ENCODE measurements at places on chromosomes 2 and 18.

- no peak for DNase-seq
These were observed 106.3 kb upstream of the SULT1C3 start for GRCh38 chr2:108133457-108133856.

- no peak for DNase-seq
These were observed 259.7 kb downstream of the ETAA1 start for GRCh38 chr2:67656875-67657274.

GRCh38 chr2:100936070-100936741, 65.9 kb upstream of the RPL31 start:
- no peak for DNase-seq

DNA sequence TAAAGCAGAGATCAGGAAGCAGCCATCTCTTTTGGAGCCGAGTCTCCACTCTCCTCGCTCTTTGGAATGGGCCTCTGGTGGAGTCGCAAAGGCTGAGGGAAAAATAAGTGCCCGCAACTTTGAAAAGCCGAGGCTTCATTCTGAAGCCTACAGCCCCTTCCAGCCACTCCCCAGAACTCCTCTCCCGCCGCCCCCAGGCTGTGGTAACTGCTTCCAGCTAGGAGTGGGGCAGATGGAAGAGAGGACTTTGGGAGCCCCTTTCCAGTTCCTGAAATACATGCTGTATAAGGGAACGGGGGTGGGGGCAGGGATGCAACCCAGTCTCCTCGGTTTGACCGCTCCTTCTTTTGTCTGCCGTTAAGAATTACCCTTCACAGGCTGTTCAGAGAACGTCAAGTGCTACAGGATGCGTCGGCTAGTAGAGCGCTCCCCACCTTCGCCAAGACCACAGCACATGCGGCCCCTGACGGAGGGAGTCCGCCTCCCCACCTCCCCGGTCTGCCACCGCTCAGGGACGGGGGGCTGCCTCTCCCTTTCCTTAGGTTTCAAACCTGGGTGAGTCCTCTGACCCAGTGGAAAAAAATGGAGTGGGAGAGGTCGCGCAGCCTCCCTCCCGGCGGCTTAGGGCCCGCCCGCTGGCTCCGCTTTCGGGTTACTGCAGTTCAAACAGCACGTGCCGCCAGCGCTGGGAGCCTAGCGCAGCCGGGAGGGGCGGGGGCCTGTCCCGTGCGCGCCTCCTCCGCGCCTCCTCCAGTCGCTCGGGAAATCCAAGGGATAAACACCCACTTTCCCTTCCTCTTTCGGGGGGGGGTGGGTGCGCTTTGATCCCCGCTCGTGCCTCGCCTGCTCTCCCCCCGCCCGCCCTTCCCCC, 4.9 kb downstream of the CYP26B1 start:
- DNase-seq: no peak

GRCh38 chr2:149329489-149330126, 779 bp upstream of the LYPD6 start:
- peak; percentile 1 for DNase-seq

DNA sequence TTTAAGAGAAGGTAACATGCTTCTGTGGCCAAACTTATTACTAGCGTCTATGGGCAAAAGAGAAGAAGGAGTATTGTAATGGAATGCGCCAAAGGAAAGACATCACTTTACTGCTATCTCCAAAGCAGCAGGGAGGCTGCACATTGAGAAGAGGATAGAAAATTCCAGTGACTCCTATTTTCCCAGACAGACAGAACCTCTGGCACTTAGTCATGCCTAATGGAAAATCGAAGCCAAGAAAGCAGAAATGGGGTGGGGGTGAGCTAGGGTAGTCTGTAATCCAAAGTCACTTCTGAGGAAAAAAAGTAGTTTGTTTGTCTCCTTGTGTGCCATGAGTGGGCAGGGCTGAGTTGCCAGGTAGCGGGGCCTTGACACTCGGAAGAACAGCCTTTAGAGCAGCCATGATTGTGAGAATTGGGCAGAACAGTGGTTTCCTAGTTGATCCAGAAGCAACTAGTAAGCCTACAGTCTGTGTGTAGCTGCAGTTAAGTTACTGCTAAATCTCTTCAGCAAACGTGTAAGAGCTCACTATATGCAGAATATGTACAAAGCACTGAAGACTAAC, 79.4 kb upstream of the FOSL2 start:
- DNase-seq: no peak

DNA sequence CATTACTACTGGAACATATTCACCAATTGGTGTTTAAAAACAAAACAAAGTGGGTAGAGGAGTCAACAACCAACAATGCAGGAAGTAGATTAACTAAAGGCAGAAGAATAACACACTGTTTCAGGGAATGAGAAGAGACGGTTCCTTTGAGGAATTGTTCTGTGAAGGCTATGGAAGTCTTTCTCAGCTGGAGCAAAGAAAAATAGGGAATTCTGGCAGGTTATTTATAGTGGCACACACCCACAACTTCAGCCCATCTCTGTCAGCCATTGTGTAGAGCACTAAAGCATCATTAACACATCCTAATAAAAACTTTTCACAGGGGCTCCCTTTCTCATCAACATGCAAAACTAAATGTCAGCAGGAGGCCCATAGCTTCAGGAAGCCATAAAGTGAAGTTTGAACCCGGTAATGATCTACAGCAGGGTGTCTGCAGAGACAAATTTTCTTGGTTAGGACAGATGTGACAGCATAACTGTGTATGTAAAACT, 113.6 kb downstream of the CDH2 start:
- DNase-seq: no peak

- no peak for DNase-seq
These were observed 257.9 kb downstream of the NDUFA10 start for GRCh38 chr2:239767021-239767905.

DNA sequence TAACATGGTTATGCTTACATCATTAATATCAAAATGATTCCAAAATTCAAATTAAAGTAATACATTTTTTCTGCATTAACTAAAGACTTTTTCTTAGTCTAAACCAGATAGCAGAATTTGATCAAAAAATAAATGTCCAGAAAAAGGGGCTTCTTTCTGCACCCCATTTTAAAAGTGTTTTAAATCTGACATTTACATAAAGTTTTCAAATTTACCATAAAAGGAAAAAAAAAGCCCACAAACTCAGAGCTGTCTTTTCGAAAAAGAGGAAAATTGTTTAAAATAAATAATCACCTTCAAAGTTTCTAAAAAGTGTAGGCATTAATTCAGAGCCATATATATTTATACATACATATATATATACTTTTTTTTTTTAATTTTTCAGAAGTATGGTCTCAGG, 1.5 kb downstream of the FASTKD1 start:
- DNase-seq: no peak

- no peak for DNase-seq
These were observed 291.5 kb downstream of the SLC4A3 start for GRCh38 chr2:219918944-219919343.

DNA sequence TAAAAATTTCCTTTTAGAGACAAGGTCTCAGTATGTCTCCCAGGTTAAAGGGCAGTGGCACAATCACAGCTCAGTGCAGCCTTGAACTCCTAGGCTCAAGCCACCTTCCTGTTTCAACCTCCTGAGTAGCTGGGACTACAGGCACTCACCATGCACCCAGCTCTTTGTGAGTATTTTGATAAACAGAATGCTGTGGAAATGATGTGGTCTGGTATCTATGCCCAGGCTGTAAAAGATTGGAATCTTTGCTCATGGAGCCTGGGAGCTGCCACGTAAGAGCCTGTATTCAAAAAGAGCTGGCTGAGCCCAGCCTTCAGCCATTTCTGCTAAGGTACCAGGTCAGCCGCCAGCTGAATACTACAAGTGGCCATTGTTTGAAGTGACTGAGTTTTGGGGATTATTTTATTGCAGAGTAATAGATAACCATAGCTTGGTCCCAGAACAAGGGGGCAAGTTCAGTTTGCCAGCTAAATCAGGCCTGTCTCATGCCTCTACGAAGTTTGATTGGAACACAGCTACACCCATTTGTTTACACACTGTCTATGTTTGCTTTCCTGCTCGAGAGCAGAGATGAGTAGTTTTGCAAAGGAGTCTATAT, 21.3 kb upstream of the ARL5A start:
- no peak for DNase-seq

DNA sequence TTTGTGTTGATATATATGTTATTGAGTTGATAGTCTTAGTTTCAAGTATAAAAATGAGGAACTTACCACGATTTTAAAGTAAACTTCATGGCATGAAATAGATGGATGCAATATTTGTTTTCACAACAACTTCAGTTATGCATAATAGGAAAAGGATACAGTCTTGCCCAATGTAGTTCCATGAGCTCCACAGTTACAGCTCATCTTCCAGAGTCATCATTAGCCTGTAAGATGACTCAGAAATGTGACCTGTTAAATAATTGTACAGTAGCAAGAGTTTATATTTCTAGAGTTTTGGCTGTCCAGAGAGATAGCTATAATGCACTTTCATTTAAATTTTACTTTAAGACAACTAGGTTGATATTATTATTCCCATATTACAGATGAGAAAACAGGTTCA, 80.9 kb upstream of the ARHGAP28 start:
- no peak for DNase-seq

- no peak for DNase-seq
These were observed 671.3 kb upstream of the CHAC2 start for GRCh38 chr2:53096351-53096750.

DNA sequence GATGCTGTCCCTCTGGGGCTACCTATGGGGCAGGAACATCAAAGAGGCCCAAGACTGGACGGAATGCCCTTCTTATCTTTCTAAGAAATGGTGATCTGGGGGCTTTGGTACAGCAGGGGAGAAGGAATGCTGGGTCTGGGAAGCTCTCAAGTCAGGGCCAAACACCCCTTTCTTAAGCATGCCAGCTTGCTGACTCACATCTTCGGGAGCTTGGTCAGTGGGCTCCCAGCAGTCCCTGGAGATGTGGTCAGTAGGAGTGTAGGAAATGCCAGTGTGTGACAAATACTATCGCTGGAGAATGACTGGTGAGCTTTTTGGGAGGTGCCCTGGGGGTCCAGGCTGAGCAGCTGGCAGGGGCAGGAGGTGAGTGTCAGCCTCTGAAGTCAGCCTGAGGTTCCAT, 105.0 kb upstream of the CDC42EP3 start:
- DNase-seq: no peak

GRCh38 chr2:239598732-239599090, 197.9 kb upstream of the HDAC4 start:
- DNase-seq: no peak

DNA sequence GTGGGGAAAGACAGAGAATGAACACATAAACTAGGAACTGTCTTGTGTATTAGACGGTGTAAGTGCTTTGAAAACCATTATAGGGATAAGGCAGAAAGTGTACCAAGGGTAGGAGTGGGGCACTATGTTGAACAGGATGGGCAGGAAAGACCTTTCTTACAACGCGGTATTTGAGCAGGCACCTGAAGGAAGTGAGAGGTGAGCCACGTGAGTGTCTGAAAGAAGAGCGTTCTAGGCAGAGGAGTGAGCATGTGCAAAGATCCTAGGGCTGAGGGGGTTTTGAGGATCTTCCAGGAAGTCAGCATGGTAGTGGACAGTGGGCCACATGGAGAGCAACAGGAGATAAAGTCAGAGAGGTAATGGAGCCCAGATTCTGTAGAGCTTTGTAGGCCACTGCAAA, 65.2 kb downstream of the SRD5A2 start:
- no peak for DNase-seq

GRCh38 chr2:161146996-161147395, 13.2 kb upstream of the TANK start:
- no peak for DNase-seq

DNA sequence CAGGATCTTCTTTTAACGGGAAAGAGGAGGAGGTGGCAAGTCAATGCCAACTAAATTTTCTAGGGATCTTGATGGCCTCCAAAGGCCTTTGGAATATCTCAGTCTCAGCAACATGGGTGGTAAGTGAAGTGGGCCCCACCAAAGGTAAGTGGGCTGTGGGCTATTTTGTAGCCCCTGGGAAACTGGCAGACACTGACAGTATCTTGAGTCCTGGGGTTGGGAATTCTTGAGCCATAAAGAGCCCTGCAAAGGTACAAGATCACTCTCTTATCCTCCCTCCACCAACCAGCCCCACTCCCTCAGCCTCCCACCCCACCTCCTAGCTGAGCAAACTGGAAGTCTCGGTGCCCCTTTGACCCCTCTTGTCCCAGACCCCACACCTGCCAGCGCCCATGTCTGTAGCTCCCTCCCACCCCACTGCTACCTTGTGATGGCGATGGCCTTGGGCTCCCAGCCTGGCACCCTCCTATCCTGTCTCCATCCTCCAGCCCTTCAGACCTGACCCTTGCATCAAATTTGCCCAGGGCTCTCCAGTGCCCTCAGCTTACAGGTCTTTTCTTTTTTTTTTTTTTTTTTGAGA, 8.5 kb downstream of the ATP6V1B1 start:
- no peak for DNase-seq

GRCh38 chr2:42967959-42968674, 175.7 kb upstream of the HAAO start:
- no peak for DNase-seq

- DNase-seq: no peak
These were observed 487.4 kb downstream of the EIPR1 start for GRCh38 chr2:2890246-2890645.

- no peak for DNase-seq
These were observed 25.8 kb downstream of the ITGB6 start for GRCh38 chr2:160174322-160174721.

DNA sequence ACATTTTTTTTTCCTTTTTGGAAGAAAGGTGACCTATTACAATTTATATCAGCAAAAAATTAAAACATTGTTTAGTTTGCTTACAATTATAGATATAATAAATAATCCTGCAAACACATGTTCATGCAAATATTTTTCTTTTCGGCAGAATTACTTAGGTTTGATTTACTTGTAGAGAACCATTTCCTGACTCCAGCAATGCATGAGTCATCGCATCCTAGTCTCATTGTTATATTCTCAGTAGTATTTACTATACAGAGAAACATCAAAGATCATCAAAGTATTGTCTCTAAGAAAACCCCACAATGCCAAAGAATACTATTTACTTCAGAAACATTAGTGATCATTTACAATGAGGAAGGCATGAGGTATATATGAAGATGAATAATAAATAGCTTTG, 40.4 kb upstream of the MTIF2 start:
- DNase-seq: no peak

DNA sequence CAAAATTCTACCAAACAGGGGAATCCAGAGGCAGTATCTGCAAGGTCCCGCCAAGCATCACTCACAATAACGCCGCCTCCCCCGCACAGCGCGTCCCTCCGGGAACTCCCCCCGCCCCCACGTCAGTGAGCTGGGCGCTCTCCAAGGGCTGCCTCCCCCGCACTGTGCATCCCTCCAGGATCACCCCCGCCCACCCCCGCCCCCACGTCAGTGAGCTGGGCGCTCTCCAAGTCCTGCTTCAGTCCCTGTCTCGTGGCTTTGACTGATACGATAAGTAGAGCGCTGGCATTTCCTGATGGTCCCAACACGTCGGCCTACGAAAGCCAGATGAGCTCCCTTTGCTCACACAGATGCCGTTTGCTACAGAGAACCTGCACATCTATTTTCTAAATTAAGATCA, 130.7 kb upstream of the TPO start:
- no peak for DNase-seq

DNA sequence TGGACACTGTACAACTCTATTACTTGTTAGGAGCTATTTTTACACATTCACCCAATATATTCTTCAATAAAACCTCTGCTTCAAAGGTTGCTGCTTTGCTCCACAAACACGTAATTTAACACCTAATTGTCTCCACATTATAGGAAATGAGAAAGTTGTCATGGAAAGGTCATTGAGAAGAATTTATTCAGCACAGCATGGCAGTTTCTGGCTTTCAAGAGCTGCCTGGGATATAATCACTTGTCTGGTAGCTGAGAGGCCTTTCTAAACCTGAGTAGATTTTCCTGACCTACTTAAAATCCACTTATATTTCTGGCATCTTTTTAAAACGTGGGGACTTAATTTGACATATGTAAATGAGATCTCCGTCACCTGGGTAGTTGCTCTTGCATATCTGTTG, 216.1 kb downstream of the ZNF804A start:
- no peak for DNase-seq
